ENCODE measurements at places on chromosomes 4 and X.

- no peak for DNase-seq
These were observed 20.6 kb upstream of the HPGDS start for GRCh38 chr4:94363136-94363655.

GRCh38 chr4:8171984-8172924, 13.6 kb upstream of the ABLIM2 start:
- DNase-seq, result no peak

DNA sequence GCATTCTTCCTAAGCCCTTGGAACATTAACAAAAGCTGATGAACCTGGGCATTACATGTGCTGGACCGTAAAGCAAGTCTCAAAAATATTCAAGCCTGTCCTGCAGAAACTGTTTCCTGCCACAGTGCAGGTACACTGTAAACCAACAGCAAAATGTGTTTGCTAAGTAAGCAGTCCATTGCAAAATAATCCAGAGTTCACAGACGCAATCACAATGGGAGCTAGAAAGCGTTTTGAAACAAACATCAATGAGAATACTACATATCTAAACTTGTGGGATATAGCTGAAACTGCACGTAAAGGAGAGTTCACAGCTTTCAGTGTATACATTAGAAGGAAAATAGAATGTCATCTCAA, 61.6 kb downstream of the RGS12 start:
- no peak for DNase-seq

DNA sequence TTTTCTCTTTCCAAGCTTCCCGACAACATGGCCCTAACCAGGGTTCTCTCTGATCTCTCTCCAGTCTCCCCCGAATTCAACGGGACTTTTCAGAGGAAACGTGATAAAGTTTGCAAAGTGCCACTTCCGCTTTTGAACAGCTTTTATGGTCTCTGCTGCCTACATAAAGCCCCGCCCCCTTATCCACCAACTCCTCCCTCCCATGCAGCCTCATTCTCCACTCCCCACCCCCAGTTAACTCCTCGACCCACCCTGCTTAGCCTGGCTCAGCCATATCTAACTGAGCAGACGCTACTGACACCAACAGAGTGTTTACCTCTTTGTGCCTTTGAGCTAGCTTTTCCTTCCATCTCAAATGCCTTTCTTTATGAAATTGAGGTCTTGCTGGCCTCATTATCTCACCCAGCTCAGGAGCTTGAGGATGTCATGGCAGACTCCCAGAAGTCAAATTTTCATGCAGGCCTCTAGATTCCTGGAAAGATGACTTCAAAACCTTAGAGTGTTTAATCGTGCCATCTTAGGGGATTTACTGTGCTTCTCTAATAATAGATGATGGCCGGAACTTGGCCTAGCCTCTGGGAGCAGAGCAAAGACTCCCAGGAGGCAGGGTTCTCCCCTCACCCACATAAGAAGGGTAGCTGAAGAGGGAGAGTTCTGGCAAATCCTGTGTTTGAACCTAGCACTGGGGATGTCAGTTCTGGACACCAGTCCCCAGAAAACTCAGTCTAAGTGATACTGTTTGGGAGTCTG, 606.0 kb downstream of the BCOR start:
- DNase-seq, result peak; percentile 38

GRCh38 chr4:45172636-45173035, 446.3 kb upstream of the GNPDA2 start:
- DNase-seq, result no peak

- DNase-seq, result no peak
These were observed 27.3 kb upstream of the JADE1 start for GRCh38 chr4:128782076-128782715.

DNA sequence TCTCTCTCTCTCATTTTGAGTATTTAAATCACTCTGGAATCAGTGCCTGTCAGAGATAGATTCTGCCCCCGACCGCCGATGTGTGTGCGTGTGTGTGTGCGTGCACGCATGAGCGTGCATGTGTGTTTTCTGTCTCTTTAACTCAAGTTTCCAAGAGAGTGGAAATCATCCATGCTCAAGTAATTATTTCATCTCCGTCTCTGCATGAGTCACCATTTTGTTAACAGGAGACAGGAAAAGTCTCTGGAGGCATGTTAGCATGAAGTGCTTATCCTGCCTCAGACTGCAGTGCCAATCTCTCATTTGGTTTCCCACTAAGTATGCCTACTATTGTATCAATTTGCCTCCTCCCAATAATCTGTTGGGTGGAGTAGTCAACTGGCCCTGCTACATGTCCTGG, 182.9 kb upstream of the NHS start:
- no peak for DNase-seq

GRCh38 chr4:44806071-44806470, 79.7 kb upstream of the GNPDA2 start:
- no peak for DNase-seq

Data from HL-60 (cell line).